Heart right ventricle (tissue), 16 donors: ENCODE measurements at places on chromosomes 12 and 14. TPM values are rescaled to one million over a fixed set of nuclear protein-coding genes. Genes with fewer than 3 reads are reported as not detected.

FAM90A1 gene
- total RNA-seq, result 0.35 TPM

SDR9C7 gene
- total RNA-seq, result not detected

DNA sequence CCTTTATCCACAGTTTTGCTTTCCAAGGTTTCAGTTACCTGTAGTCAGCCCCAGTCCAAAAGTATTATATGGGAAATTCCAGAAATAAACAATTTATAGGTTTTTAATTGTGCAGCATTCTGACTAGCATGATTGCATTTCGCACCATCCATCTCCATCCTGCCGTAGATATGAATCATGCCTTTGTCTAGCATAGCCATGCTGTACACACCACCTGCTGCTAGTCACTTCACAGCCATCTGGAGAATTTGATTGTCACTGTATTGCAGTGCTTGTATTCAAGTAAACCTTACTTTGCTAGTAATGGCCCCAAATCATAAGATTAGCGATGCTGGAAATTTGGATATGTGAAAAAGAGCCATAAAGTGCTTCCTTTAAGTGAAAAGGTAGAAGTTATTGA, 36.0 kb downstream of the MUCL1 start:
- no peak for DNase-seq
- H3K27me3 ChIP-seq, result no peaks in the 10 kb centered on the region
- no peaks in the 10 kb centered on the region for H3K4me1 ChIP-seq
- H3K36me3 ChIP-seq, result no peaks in the 10 kb centered on the region

- no peak overlapping the region for H3K27ac ChIP-seq
- DNase-seq, result no peak
- H3K4me1 ChIP-seq, result peaks cover 27% of the 10 kb centered on the region
- H3K27me3 ChIP-seq, result no peaks in the 10 kb centered on the region
Observed at GRCh38 chr12:106953352-106954250, 2.1 kb upstream of the TMEM263 start.

DNA sequence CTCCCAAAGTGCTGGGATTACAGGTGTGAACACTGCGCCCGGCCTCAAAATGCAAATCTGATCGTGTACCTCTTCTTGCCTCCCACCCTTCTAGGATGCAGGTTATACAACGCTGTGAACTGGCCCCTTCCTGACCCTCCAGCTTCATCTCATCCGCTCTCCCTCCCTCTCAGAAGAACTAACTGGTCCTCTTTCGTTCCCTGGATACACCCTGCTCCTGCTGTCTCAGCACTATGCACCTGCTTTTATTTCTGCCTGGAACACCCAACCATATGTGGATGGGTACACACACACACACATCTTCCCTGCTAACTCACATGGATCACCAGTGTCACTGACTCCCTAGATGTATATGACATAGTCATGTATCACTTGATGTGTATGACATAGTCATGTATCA, 56.1 kb upstream of the VASH1 start:
- peaks cover 4% of the 10 kb centered on the region for H3K4me1 ChIP-seq
- H3K36me3 ChIP-seq, result no peaks in the 10 kb centered on the region
- no peak overlapping the region for H3K27ac ChIP-seq
- no peak overlapping the region for H3K4me3 ChIP-seq
- no peak for DNase-seq

DNA sequence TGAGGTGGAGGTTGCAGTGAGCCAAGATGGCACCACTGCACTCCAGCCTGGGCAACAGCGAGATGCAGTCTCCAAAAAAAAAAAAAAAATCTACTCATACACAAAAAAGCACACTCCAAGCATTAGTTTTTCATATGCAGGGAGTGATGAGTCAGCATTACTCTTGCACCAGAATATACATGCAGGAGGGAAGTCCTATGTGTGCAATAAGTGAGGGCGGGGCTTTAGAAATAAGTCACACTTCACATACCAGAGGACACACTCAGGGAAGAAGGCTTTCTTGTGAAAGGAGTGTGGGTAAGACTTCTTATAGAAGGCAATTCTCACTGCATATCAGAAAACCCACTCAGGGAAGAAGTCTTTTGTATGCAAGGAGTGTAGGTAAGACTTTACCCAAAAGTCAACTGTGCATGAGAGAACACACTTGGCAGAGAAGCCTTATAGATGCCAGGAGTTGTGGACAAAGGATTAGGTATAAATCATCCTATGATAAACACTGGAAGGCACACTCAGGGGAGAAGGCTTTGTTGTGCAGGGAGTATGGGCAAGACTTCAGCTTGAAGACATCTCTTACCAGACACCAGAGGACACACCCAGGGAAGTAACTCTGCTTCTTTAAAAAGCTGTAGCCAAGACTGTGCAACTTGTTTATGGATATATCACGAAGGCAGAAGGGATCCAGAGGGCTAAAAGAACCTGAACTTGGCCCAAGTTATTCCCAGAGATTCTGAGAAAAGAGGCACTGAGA, 50.5 kb downstream of the ATF7 start:
- no peak overlapping the region for H3K4me3 ChIP-seq
- H3K27ac ChIP-seq, result no peak overlapping the region

KRT85 gene
- total RNA-seq, result not detected

GRCh38 chr14:68308726-68309520, 483.9 kb downstream of the ZFP36L1 start:
- no peak for DNase-seq
- H3K27me3 ChIP-seq, result no peaks in the 10 kb centered on the region
- no peak overlapping the region for H3K4me3 ChIP-seq
- H3K4me1 ChIP-seq, result peaks cover 20% of the 10 kb centered on the region
- H3K27ac ChIP-seq, result peak overlapping the region; percentile 44
- no peaks in the 10 kb centered on the region for H3K36me3 ChIP-seq

GRCh38 chr14:69688299-69688649, 76.9 kb downstream of the SUSD6 start:
- H3K27ac ChIP-seq, result peak overlapping the region; percentile 11

GRCh38 chr12:70048521-70049250, 194.5 kb upstream of the CNOT2 start:
- no peak overlapping the region for H3K4me3 ChIP-seq
- H3K27me3 ChIP-seq, result no peaks in the 10 kb centered on the region
- H3K27ac ChIP-seq, result no peak overlapping the region
- H3K36me3 ChIP-seq, result no peaks in the 10 kb centered on the region

- H3K27me3 ChIP-seq, result no peaks in the 10 kb centered on the region
- no peak for DNase-seq
- no peak overlapping the region for H3K27ac ChIP-seq
- no peak overlapping the region for H3K4me3 ChIP-seq
- no peaks in the 10 kb centered on the region for H3K36me3 ChIP-seq
- H3K4me1 ChIP-seq, result no peaks in the 10 kb centered on the region
Observed at GRCh38 chr14:39873791-39874190, 441.6 kb upstream of the FBXO33 start.

GRCh38 chr14:90600619-90601018, 203.8 kb downstream of the CALM1 start:
- no peak overlapping the region for H3K4me3 ChIP-seq
- no peaks in the 10 kb centered on the region for H3K36me3 ChIP-seq
- H3K27ac ChIP-seq, result no peak overlapping the region
- peaks cover 7% of the 10 kb centered on the region for H3K4me1 ChIP-seq
- no peaks in the 10 kb centered on the region for H3K27me3 ChIP-seq
- DNase-seq, result no peak

JAG2 gene
- 22.7 TPM for total RNA-seq

DNA sequence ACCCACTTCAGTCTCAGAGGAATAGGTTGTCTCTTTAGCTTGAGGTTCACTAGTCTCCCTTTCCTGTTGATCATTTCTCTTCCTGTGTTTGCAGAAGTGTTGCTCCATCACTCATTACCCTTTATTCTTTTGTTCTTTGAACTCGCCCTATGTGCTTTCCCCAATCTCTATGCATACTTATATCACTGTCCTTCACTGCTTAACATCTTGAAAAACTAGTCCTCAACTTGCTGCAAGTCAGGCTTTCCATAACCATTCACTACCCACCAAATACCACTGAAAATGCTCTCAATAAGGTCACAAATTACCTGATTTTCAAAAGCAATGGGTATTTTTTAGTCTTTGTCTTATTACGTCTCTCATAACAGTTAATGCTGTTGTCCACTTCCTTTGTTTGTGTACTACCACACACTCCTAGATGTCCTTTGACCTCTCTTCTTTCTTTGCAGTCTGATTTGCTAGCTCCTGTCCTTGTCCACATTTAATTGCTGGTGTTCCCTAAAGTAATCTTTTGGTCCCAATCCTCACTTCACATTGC, 80.8 kb downstream of the RIC8B start:
- H3K4me3 ChIP-seq, result no peak overlapping the region
- peaks cover 5% of the 10 kb centered on the region for H3K36me3 ChIP-seq
- H3K27me3 ChIP-seq, result no peaks in the 10 kb centered on the region
- H3K27ac ChIP-seq, result no peak overlapping the region

- DNase-seq, result no peak
- peaks cover 21% of the 10 kb centered on the region for H3K4me1 ChIP-seq
- H3K36me3 ChIP-seq, result no peaks in the 10 kb centered on the region
- no peaks in the 10 kb centered on the region for H3K27me3 ChIP-seq
Observed at GRCh38 chr12:102426599-102427542, 53.5 kb downstream of the IGF1 start.

- H3K27ac ChIP-seq, result no peak overlapping the region
- no peaks in the 10 kb centered on the region for H3K36me3 ChIP-seq
- H3K4me3 ChIP-seq, result no peak overlapping the region
Observed at GRCh38 chr12:59004456-59004855, 84.2 kb upstream of the LRIG3 start.

TDG gene
- total RNA-seq, result 8.7 TPM

DNA sequence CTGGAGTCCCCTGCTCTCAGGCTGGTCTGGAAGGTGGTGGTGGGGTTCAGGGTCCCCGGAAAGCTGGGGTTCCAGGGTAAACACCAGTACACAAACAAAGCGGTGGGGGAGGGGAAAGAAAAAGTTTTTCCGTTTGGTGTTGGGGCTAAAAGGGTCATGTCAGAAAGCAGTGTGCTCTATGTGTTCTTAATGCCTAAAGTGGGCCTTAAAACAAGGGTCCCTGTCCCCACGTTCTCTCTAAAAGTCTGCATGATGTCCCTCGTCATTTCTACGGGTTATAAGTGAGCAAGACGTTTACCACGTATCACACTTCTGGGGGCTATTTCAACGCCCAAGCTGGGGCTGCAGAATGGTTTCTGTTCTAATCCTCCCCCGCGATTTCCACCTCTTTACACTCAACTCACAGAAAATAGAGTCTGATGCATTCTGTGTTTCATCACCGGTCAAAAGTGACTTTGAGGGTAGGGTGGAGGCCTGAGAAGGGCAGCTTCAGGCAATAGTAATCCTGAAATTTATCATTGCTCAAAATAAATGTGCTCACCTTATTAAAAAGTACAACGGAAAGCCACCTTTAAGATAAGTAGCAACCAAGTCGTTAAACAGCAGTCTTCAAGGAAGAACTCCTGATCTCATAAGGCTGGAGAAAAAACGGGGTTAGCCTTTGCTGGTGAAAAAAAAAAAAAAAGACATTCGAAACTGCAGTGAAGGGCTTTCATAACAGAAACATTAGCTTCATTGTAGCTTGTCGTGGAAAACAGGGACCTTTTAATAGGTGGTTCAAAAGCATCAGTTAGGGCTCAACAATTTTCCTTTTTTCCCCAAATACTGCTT, 63.9 kb upstream of the PTGR2 start:
- DNase-seq, result no peak
- H3K27me3 ChIP-seq, result no peaks in the 10 kb centered on the region
- peak overlapping the region; percentile 66 for H3K4me3 ChIP-seq
- H3K27ac ChIP-seq, result peak overlapping the region; percentile 100
- peaks cover 66% of the 10 kb centered on the region for H3K4me1 ChIP-seq

GRCh38 chr12:946212-946611, 3.3 kb downstream of the RAD52 start:
- H3K4me3 ChIP-seq, result no peak overlapping the region
- H3K27me3 ChIP-seq, result no peaks in the 10 kb centered on the region
- H3K4me1 ChIP-seq, result no peaks in the 10 kb centered on the region
- H3K27ac ChIP-seq, result no peak overlapping the region
- no peak for DNase-seq

DNA sequence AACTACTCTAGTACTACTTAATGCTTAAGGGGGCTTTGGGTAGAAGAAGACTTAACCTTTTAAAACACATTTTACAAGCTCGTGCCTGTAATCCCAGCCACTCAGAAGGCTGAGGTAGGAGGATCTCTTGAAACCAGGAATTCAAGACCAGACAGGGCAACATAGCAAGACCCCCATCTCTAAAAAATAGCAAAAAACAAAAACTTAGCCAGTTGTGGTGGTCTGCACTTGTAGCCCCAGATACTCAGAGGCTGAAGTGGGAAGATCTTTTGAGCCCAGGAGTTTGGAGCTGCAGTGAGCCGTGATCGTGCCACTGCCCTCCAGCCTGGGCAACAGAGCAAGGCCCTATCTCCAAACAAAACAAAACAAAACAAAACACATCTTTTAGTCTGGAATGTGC, 39.7 kb upstream of the PARP11 start:
- H3K4me1 ChIP-seq, result no peaks in the 10 kb centered on the region
- H3K36me3 ChIP-seq, result no peaks in the 10 kb centered on the region
- H3K27me3 ChIP-seq, result no peaks in the 10 kb centered on the region
- no peak overlapping the region for H3K27ac ChIP-seq

GRCh38 chr14:104550340-104550860, 29.2 kb upstream of the C14orf180 start:
- no peaks in the 10 kb centered on the region for H3K36me3 ChIP-seq
- H3K4me3 ChIP-seq, result no peak overlapping the region
- no peak overlapping the region for H3K27ac ChIP-seq
- no peaks in the 10 kb centered on the region for H3K4me1 ChIP-seq
- no peak for DNase-seq
- peaks cover 9% of the 10 kb centered on the region for H3K27me3 ChIP-seq

DNA sequence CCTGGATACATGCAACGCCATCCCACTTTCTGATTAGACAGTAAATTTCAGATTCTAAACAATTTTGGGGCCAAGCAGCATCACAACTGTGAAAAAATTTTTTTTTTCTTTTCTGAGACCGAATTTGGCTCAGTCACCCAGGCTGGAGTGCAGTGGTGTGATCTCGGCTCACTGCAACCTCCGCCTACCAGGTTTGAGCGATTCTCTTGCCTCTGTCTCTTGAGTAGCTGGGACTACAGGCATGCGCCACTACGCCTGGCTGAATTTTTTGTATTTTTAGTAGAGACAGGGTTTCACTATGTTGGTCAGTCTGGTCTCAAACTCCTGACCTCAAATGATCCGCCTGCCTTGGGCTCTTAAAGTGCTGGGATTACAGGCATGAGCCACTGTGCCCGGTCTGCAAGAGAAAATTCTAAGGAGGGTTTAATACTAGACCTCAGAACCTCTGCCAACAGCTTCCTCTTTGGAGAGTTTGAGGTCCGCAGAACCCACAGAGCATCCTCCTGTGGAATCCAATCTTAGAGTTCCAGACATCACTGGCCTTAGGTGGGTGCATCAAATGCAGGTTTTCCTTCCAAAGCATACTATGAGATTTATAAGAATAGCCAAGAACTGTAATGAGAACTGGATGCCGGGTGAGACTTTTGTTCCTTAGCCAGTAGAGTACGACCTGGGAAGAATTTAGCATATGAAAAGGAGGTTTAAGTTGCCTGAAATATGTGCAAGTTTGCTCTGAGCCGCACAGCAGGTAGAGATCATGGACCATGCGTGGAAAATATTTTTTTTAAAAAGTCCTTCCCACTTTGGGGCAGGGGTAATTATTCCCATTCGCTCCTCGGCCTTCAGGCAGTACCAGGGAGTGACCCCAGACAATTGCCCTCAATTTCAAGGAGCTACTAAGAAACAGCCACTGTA, 7.8 kb upstream of the PHC1 start:
- peak overlapping the region; percentile 61 for H3K27ac ChIP-seq
- no peaks in the 10 kb centered on the region for H3K27me3 ChIP-seq
- no peak overlapping the region for H3K4me3 ChIP-seq
- no peak for DNase-seq
- no peaks in the 10 kb centered on the region for H3K4me1 ChIP-seq

LRCOL1 gene
- not detected for total RNA-seq

GRCh38 chr14:64728856-64729255, 24.6 kb downstream of the PLEKHG3 start:
- peaks cover 21% of the 10 kb centered on the region for H3K4me1 ChIP-seq
- H3K4me3 ChIP-seq, result no peak overlapping the region
- no peak for DNase-seq
- no peak overlapping the region for H3K27ac ChIP-seq
- no peaks in the 10 kb centered on the region for H3K36me3 ChIP-seq
